ENCODE measurements at places on chromosomes 7 and 10. TPM values are rescaled to one million over a fixed set of nuclear protein-coding genes. Genes with fewer than 3 reads are reported as not detected.

GRCh38 chr10:119608316-119609155 is 11.8 kb upstream of the TIAL1 start:
- DNase-seq: peak; percentile 29

DNA sequence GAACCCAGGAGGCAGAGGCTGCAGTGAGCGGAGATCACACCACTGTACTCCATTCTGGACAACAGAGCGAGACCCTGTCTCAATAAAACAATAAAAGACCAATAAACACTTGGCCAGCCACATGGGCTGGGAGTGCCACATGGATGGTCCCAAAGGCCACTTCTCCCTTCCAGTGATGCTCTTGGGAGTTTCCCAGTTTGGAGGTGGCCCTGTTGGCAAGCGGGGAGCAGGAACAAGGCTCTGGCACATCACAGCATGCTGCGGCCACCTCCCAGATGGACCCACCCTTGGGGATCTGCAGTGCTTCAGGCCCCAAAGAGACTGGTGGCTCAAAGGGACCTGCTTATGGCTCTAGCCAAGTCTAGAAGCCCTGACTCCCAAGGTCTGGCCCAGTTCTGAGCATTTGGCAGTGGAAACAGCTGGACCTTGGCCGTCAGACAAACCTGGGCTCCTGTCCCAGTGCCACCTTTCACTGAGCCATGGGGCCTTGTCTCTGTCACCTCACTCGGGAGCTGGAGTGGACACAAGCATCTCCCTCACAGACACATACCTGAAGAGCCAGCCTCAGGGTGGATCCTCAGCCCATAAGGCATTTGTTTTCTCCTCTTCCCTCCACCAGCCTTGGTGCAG is 91.7 kb downstream of the COL13A1 start:
- no peak for DNase-seq

Gene OR2A7
- total RNA-seq: 3.2 TPM

DNA sequence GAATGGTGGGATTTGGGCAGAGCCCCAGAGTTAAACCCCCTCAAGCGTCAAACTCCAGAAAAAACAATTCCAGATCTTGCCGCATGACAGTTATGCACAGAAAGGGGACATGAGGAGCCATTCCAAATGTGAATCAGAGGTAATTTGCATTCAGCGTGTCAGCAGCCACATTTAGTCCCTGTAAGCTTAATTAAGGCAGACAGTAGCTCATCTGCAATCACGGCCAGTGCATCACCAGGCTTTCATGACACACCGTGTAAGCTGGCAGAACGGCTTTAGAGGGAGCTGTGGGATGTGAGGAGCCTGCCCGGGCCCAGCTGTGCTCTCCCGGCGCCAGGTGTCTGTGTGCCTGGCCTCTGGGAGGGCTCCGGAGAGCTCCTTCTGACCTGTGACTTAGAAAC is 18.7 kb upstream of the PRKAG2 start:
- no peak for DNase-seq

GRCh38 chr10:13671904-13672303 is 85.1 kb downstream of the PRPF18 start:
- DNase-seq: no peak

GRCh38 chr10:114879541-114880158 is 58.1 kb downstream of the FHIP2A start:
- peak; percentile 64 for DNase-seq

Gene CAMK2B
- total RNA-seq: 0.10 TPM

Gene CRHR2
- not detected for total RNA-seq

- no peak for DNase-seq
Measured at GRCh38 chr10:43318976-43319960, 52.2 kb upstream of the FXYD4 start.

GRCh38 chr7:22728401-22729029 is 1.5 kb downstream of the IL6 start:
- DNase-seq: no peak

Gene GHRHR
- total RNA-seq: not detected

DNA sequence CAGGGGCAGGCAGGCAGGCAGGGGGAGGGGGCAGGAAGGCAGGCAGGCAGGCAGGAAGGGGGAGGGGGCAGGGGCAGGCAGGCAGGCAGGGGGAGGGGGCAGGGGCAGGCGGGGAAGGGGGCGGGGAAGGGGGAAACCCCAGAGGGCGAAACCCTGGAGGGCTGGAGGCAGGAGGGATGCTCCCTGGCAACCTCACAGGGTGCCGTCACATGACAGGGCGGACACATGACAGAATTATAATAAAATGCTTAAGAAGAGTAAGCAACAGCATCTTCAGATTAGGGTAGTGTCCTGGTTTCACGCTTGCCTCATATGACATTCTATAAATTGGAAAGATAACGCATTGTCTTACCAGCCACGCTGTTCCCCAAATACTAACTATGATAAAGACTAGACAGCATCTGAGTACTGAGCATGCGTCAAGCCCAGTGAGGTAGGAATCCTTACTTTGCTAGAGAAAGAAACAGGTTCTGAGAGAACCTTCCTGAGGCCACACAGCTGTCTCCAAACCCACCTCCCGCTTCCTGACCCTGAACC is 131.6 kb downstream of the DIP2C start:
- DNase-seq: peak; percentile 17

Gene SMO
- not detected for total RNA-seq

Gene CDH23
- total RNA-seq: 1.3 TPM

Gene ZNF746
- total RNA-seq: 18.5 TPM

DNA sequence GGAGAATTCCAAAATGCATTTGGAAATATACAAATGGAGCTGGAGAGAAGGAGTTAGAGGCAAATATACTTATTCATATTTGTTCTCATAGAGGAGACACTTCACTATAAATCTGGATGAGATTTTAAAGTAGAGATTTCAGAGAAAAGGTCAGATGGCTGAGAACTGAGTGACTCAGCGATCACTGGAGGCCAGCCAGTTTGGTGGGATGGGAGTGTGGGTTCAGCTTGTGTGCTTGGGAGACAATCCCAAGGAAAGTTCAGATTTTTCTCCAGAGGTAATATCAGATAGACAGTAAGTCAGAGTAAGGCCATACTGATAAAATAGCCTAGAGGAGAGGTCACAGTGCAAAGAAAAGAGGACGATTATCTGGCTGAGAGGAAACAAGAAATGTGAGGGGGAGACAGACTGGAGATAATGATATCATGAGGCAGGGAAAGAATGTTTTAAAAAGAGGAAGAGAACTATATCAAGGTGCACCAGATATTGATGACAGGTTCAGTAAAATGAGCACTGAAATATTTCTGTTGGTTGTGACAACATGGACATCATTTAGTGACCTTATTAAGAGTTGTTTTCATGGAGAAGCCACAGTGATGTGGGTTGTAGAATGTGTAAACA is 67.0 kb downstream of the MDFIC start:
- no peak for DNase-seq

DNA sequence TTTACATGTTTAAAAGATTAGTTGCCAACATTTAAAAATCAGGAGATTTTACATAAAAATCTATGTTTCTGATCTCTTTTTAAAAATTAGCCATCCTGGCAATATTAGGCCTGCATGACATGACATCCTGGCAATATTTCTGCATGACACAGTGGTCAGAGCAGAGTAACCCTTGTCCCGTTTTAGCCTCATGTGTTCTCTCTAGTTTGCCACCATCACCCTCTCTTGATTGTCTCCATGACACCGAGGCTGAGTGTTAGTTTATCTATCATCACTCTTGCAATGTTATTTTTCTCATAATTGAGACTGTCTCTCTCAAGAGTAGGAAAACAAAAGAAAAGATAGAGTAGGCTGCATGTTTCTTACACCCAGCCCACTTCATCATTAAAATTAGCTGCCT is 189.7 kb upstream of the AGK start:
- DNase-seq: no peak

DNA sequence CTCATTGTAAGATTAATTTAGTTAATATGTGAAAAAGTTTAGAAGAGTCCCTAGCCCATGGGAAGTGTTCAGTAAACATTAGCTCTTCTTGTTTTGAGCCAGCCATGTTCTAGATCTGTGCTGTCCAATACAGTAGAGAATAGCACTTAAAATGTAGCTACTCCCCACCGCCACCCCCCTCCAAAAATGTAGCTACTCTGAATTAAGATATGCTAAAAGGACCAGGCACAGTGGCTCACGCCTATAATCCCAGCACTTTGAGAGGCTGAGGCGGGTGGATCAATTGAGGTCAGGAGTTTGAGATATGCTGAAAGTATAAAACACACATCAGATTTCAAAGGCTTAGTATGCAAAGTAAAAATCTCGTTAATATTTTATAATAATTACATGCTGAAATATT is 47.3 kb upstream of the MXI1 start:
- DNase-seq: no peak

Gene ASIC3
- total RNA-seq: 5.5 TPM

DNA sequence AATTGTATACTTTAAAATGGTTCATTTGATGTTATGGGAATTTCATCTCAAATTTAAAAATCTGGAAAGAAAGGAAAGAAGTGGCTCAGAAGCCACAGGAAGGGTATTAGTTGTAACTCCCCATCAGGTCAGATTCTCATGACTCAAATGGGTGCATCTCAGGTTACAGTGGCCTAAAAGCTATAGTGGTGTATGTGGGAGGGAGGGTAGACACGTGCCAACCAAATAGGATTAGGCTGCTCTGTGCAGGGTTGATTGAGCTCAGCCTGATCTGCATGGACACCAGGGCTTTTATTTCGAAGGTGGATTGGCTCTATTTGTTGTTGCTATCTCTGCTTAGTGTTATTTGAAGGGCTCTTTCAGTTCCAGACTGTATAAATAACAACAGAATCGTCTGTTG is 121.5 kb upstream of the PRR15 start:
- DNase-seq: no peak

GRCh38 chr10:76298329-76298728 is 866.9 kb downstream of the LRMDA start:
- no peak for DNase-seq

Gene CCNY
- 56.7 TPM for total RNA-seq

DNA sequence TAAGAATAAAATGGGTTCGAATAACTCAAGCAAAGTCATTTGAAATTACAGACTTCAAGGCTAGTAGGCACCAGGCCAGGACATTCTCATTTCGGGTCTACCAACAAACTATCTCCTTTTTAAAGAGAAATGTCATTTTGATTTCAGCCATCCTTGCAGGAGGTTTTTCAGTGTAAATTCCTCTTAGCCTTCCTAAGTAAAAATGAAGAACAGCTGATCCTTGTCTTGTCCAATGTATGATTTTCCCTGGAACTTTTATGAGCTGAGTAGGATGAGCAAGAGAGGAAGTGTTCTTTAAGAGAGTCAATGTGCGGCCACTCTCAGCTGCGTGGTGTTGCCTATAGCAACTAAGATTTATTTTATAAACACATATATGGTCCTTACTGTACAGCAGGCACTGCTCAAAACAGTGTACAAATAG is 110.1 kb downstream of the PLCE1 start:
- no peak for DNase-seq

GRCh38 chr7:128215739-128216138 is 25.3 kb upstream of the LEP start:
- DNase-seq: no peak

DNA sequence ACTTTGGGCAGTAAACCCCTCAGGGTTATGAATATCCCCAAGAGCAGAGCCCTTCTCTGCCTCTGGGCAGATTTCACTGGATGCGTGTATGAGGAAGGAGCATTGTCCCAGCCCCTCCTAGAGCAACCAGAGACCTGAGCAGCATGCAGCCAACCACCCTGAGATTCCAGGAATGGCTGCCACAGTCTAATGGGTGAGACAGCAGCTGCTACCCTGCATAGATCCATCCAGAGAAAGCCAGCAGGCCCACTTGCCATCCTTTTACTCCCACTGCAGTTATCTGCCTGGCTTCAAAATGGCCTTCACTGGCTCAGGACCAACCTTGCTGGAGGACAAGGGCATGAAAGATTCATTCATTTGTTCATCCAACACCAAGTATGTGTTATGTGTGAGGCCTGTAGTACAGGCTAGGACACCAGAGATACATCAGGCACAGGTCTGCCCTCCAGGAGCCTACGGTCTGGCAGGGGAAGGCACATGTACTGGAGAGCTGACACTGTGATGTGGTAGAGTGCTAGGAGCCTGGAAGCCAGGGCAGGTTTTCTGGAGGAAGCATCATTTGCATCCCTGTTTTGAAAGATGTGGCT is 26.2 kb upstream of the C10orf105 start:
- DNase-seq: no peak

- DNase-seq: no peak
Measured at GRCh38 chr10:98217801-98218200, 50.2 kb downstream of the LOXL4 start.

GRCh38 chr10:32650246-32650655 is 204.3 kb downstream of the CCDC7 start:
- peak; percentile 20 for DNase-seq

DNA sequence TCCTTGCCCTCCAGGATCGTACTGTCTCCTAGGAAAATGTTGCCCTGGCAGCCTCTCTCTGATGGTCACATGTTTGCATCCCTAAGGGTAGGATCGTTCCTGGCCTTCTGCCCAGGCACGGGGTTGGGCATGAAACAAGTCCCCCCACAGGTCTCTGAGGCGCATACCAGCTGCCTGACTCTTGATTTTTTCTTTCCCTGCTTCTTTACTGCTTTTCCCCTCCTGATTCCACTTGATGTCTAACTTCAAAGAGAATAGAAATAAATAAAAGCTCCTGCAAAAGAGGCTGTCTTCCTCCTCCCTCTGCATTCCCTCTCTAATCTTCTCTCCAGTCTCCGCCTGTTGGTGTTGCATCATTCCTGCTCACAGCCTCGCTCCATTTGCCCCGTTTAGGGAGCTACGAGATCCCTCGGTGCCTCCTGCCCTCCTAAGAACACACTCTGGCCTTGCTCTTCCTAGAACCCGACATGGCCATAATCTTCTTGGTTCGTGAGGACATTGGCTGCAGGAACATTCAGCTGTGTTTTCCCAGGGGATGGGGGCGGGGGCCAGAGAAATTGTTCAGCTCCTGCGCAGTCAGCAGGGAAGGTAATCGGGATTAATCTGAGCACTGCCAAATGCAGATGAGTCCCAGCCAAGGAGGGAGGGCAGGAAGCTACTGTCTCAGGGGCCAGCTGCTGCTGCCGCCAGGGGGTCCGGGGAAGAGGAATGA is 26.0 kb downstream of the LEP start:
- no peak for DNase-seq

Gene PDLIM1
- 22.8 TPM for total RNA-seq

Gene LRIT1
- total RNA-seq: not detected

Gene HYAL4
- not detected for total RNA-seq

Gene PLEKHS1
- total RNA-seq: not detected

DNA sequence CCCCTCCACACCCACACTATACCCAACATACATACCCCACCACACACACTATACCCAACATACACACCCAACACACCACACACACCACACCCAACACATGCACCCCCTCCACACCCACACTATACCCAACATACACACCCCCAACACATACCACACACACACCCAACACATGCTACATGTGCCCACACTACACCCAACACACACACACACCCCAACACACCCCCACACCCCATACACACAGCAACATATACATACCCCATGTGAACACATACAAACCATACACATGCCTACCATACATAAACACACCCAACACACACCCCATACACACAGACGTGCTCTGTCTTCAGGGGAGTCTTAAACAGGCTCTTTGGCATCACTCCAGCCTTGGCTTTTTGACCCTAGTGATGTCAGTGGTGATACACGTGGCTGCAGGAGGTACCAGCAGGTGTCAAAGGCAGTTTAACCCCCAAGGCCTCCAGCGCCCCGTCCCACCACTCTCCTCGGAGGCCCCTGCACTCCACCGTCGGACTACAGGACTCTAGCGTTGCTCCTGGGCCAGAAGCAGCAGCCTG is 73.4 kb downstream of the HIPK2 start:
- no peak for DNase-seq
